ENCODE measurements at places on chromosomes 7 and 10. TPM values are rescaled to one million over a fixed set of nuclear protein-coding genes. Genes with fewer than 3 reads are reported as not detected.

Gene PITX3
- not detected for total RNA-seq

Gene OR2A5
- not detected for total RNA-seq

Gene STAG3
- total RNA-seq, result 0.35 TPM

Gene IL6
- 9.5 TPM for total RNA-seq

Gene CCDC201
- not detected for total RNA-seq

Gene CXCL12
- total RNA-seq, result 76.7 TPM

Gene HTR7
- total RNA-seq, result 0.18 TPM

Gene SLC26A3
- not detected for total RNA-seq

Gene GPR37
- 1.4 TPM for total RNA-seq

Gene ANKRD61
- not detected for total RNA-seq

Gene GIMAP7
- not detected for total RNA-seq

Gene HMX2
- not detected for total RNA-seq

Gene TCTN3
- total RNA-seq, result 52.5 TPM

Gene GRK5
- total RNA-seq, result 9.2 TPM

Gene SLIT1
- total RNA-seq, result not detected

Gene PIK3CG
- total RNA-seq, result under 0.01 TPM

Gene GPNMB
- 19.6 TPM for total RNA-seq

Gene NUDT1
- 73.5 TPM for total RNA-seq

Gene MKX
- 7.5 TPM for total RNA-seq

Gene MPP7
- total RNA-seq, result under 0.01 TPM

Gene PDZD7
- 2.6 TPM for total RNA-seq

Gene DPP6
- not detected for total RNA-seq

Gene WEE2
- total RNA-seq, result not detected

Gene NYAP1
- 1.4 TPM for total RNA-seq

Gene CYTH3
- 34.9 TPM for total RNA-seq

Gene AKR1D1
- not detected for total RNA-seq

Gene EN2
- not detected for total RNA-seq

Gene NOS3
- total RNA-seq, result 11.0 TPM

All from myometrial cell (primary cell).